Stimulated activated CD4-positive, alpha-beta T cell treated with anti-CD3 and anti-CD28 coated beads, Interleukin-1b, Interleukin-23, amount 100 ng/mL, for 1 hour (primary cell): ENCODE measurements at places on chromosomes 2 and 18.

DNA sequence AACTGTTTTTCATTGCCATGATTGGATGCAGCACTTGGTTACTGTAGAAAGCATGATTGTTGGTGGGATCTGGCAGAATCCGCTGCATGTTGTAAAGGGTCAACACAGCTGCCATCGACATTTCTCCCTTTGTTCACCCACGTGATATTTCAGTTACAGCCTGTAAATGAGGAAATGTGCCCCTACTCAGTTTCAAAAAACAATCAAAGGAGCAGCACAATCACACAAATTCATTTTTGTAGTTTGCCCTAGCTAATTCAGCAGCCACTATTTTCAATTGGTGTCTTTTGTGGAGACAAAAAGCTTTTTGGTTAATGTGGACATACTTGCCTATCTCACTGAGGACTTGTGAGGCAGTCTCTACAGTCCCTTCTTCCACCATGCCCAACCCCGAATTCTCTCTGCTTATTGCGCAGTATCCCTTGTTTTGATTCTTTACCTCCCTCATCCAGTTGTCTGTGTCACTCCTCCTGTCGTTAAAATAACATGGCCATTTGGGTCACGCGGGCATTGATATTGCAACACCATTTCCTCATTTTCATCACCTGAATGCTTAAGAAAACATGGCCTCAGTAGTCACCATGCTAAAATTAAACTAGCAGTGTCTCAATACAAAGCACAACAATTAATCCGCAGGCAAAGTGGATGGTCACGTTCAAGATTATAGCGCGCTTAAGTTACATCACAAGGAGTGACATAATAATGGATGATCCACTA lies 6.4 kb upstream of the PROC start:
- no peak for DNase-seq

DNA sequence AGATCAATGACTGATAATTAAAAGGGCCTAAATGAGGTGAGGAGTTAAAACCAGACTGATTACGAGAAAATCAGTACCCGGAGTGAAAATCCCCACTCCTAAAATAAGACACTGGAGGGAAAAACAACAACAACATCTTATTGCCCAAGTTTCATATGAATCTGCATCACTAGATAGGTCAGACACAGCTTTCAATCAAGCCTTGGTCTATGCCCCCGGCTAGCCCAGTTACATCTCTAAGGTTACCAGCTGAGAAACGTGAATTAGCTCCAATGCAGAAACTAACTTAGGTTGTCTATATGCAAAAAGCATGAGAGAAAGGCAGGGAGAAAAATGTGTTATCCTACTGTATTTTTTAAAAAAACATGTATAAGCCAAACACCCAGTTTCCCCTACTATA lies 53.7 kb downstream of the ROCK2 start:
- DNase-seq, result no peak

DNA sequence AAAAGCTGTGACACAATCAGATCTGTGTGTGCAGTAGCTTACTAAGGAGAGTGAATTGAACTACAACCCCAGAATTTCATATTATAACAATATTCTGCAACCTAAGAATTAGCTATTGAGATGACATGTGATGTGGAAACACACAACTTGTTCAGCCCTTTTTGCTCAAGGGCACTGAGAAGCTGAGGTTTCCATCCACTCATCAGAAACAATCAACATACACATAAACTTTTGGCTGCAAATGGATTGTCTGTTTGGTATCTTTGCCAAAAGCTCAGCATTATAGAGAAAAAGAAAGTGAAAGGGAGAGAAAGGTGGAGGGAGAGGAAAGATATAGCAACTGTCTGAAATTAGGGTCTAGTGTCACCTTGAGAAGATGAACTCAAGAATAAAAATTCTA lies 117.2 kb upstream of the KLF7 start:
- no peak for DNase-seq

DNA sequence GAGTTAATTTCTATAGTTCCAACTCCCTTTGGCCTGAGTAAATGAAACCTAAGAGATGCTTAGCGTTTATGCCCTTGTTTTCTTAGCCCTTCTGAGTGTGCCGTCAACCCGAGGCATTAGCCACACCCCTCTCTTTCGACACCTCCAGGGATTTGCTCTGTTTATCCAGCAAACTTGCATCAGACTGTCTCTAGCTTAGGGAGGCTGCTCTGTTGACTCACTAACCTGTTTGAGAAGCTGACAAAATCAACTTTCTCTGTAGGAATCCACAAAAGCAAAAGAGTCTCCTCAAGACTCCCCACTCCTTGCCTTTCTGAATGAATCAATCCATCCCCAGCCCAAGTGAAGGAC lies 317.6 kb downstream of the TNS1 start:
- no peak for DNase-seq

GRCh38 chr18:8609659-8610458 lies 622 bp downstream of the RAB12 start:
- DNase-seq, result no peak

- no peak for DNase-seq
Observed at GRCh38 chr2:16817305-16818202, 151.9 kb upstream of the CYRIA start.

DNA sequence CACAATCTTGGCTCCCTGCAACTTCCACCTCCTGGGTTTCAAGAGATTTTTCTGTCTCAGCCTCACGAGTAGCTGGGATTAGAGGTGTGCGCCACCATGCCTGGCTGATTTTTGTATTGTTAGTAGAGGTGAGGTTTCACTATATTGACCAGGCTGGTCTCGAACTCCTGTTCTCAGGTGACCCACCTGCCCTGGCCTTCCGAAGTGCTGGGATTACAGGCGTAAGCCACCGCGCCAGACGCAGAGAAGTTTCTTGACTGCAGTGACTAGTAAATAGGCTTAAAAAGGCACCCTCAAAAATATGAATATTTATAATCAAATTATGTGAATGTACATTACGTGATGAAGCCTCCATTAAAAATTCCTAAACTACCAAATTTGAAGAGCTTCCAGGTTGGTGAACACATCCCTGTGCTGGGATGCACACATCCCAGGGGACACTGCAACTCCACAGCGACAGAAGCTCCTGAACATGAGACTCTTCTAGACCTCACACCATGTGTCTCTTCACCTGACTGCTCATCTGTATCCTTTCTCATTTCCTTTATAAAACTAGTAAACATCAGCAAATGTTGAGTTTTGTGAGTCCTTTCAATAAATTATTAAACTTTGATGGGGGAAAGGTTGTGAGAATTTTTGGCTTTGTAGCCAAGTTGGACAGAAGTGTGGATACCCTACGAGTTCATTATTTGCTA lies 203.3 kb upstream of the SPOPL start:
- DNase-seq, result no peak

DNA sequence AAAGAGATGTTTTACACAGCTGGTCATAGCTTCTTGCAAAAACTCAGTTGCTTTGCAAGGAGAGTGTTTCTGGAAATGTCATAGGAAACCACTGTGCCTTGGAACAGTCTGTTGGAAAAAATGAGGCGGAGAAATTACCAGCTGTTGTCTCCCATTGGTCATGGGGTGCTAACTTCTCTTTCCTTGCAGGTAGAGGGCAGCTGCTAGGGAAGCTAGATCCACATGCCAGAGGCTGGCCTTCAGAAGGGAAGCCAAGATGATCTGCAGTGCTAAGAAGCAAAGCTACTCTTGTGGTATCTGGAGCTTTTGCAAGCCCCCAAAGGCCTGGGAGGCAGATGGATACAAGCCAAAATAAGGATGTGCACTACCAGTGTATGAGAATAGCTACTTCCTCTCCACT lies 34.8 kb upstream of the LAMA1 start:
- no peak for DNase-seq

- DNase-seq, result no peak
Observed at GRCh38 chr2:217802266-217802665, 200.5 kb downstream of the TNS1 start.

DNA sequence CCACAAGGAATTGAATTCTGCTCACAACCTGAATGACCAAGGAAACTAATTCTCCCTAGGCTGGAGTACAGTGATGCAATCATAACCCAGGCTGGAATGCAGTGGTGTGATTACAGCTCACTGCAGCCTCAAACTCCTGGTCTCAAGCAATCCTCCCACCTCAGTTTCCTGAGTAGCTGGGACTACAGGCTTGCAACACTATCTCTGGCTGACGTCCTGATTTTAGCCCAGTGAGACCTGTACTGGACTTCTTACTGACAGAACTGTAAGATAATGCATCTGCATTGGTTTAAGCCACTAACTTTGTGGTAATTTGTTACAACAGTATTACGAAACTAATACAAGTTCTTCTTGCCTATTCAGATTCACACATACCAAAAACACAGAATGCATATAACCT lies 9.5 kb upstream of the KDSR start:
- DNase-seq, result no peak

DNA sequence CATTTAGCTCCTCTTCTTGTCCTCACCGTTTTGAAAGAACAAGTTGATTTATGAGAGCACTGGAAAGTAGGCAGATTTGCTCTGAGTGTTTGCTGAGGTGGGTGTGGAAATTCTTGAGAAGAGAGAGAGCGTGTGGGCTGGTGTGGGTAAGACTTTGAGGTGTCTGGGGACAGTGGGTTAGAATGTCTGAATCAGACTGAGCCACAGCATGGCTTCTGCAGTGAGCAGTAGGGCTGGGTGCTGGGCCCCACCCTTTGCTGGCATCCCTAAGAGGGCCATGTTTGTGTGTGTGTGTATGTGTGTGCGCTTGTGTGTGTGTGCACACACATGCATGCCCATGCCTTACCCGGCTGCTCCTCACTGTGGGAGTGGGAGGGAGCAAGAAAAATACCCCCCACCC lies 63.7 kb downstream of the COPS8 start:
- no peak for DNase-seq

- no peak for DNase-seq
Observed at GRCh38 chr2:45763255-45763654, 111.8 kb downstream of the PRKCE start.

- DNase-seq, result no peak
Observed at GRCh38 chr2:141015341-141016047, 1115.3 kb downstream of the LRP1B start.

GRCh38 chr18:48655508-48655907 lies 116.7 kb downstream of the CTIF start:
- DNase-seq, result no peak

DNA sequence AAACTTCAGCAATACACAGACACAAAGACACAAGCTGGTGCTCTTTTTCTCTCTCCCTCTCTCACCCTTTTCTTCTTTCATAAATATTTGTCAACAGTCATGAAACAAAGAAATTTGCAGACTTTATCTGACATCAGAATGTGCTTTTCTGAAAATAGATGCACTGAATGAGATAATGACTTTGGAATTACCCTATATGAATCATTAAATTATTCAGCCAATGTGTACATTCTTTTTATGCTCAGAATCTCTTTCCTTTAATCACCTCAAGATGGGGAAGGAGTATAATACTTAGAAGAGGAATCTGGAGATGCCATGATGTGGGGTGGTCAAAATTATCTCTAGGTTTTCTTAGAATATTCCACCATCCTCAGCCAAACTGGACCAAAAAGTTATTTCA lies 289.9 kb downstream of the LRRTM1 start:
- DNase-seq, result no peak

DNA sequence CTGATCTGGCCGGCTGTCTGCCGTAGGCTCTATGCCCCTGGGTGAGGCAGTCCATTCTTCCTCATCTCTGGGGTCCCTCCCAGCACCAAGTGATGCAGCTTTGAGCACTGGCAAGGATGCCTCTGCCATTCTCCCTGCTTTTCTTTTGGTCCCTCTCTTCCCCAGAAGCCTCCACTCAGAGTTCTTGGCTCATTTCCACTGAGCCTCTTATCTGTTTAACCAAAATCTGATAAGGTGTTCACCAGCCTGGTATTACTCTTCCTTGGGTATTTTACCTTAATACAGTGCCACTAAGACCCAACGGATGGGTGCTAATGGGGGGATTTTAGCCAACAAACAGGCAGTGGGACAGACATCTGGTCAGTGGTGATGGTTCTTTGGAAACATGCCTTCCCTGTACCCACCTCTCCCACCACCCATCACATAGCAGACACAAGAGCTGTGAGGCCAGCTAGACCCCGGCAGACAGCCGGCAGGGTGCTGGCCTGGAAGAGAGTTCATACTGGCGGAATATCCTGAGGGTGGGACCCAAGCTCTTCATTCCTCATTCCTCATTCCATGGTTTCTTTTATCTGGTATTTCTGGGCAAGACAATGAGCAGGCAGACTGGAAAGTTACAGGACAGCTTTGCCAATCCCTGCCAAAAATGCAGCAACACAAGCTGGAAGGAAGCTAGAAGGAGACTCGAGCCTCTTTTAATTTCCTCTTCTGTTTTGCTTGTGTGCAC lies 34.6 kb downstream of the ZBTB7C start:
- no peak for DNase-seq

DNA sequence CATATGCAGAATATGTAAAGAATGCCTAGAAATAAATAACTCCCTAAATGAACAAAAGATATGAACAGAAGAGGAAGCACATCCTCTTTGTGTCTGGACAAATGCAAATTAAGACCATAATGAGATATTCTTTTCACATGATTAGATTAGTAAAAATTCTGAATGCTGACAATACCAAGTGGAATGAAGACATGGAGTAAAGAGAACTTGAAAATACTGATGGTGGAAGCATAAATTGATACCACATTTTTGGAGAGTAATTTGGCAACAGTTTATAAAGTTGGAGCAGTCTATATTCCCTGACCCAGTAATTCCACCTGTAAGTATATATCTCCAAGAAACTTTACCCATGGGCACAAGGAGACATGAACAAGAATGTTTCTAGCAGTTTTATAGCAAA lies 130.0 kb downstream of the CAPN13 start:
- DNase-seq, result no peak

- no peak for DNase-seq
Observed at GRCh38 chr2:148907085-148907785, 32.2 kb downstream of the KIF5C start.

GRCh38 chr2:134470561-134471168 lies 216.8 kb downstream of the MGAT5 start:
- DNase-seq, result no peak

DNA sequence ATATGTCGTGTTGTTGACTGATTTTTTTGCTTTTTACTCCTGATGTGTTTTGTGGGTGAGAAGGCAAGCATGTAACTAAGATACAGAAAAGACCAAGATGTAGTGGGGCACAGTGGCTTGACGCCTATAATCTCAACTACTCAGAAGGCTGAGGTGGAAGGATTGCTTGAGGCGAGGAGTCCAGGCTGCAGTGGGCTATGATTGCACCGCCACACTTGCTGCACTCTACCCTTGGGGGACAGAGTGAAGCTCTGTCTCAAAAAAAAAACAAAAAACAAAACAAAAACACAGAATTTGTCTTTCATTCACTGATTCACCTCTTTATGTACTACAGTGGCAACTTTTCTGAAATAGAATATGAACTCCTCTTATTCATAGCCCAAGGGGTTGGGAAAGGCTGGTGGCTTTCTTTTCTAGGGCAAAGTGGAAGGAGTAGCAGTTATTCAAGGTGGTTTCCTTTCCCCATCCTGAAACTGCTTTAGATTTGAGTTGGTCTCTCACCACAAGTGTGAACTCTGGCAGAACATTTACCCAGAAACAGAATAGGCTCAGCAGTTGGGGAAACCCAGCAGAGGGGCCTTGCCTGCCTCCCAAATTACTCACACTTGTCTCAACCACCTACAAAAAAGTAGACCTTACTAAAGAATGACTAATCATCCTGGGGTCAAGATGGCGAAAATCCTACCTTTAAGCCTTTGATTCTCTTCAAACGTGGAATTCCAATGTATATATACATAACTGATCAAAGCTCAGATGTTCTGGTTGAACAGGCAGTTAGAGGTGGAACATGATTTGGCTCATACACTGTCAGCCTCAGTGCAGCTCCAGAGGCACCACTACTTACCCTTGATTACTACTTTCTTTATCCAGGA lies 6.5 kb downstream of the TANK start:
- DNase-seq, result no peak

GRCh38 chr2:54935389-54935788 lies 114.9 kb downstream of the RTN4 start:
- no peak for DNase-seq

GRCh38 chr2:143158551-143159485 lies 29.6 kb downstream of the ARHGAP15 start:
- DNase-seq, result no peak
